ENCODE measurements at places on chromosomes 11 and 22. TPM values are rescaled to one million over a fixed set of nuclear protein-coding genes. Genes with fewer than 3 reads are reported as not detected.

- no peak overlapping the region for H3K4me3 ChIP-seq
- H3K27ac ChIP-seq = no peak overlapping the region
Measured at GRCh38 chr11:15624701-15625100, 510.0 kb downstream of the INSC start.

DNA sequence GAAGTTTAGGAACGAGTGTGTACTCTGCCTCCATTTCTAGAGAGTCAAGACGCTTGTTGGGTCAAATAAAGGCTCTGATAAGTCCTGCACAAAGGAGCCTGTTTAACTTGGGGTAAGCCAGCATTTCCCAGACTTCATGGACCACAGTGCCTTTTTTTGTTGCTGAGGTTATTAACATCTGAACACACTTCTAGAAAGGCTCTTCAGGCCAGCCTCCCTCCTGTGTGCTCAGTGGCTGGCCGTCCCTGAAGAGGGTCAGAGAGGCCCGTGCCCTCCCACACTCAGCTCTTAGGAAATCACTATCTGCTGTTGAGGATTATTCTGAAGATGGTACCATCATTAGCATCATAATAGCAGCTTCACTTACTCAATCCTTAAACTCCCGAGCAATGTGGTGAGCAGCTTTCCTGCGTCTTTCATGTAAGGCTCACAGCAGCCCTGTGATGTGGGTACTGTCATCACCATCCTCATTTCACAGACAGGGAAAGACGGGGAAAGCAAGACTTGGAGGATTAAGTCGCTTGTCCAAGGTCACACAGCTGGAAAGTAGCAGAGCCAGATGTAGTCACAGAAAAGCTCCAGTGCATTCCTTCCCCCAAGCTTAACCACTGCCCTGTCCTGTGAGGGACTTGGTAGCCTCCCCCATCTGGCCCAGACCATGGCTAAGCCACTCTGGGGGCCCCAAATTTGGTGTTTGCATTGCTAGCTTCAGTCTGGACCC lies 71.3 kb downstream of the TSPAN18 start:
- H3K4me3 ChIP-seq = no peak overlapping the region
- no peak overlapping the region for H3K27ac ChIP-seq
- H3K27me3 ChIP-seq = no peaks in the 10 kb centered on the region
- DNase-seq = no peak

GRCh38 chr22:41697126-41697775 lies 2.1 kb upstream of the MEI1 start:
- peaks cover 19% of the 10 kb centered on the region for H3K4me1 ChIP-seq
- H3K27ac ChIP-seq = peak overlapping the region; percentile 72
- H3K4me3 ChIP-seq = peak overlapping the region; percentile 46
- H3K27me3 ChIP-seq = no peaks in the 10 kb centered on the region

GRCh38 chr11:88604260-88604659 lies 266.7 kb upstream of the CTSC start:
- no peaks in the 10 kb centered on the region for H3K36me3 ChIP-seq
- H3K27ac ChIP-seq = no peak overlapping the region
- no peaks in the 10 kb centered on the region for H3K4me1 ChIP-seq
- no peak overlapping the region for H3K4me3 ChIP-seq
- H3K27me3 ChIP-seq = no peaks in the 10 kb centered on the region
- no peak for DNase-seq

The RFPL1 gene
- not detected for total RNA-seq

The ZNF215 gene
- 2.3 TPM for total RNA-seq

The CREB3L1 gene
- 40.5 TPM for total RNA-seq

The ISX gene
- not detected for total RNA-seq

The MYEOV gene
- total RNA-seq = 1.2 TPM

The CAPN5 gene
- total RNA-seq = 7.2 TPM

The OR10A2 gene
- total RNA-seq = not detected

The FXYD6 gene
- total RNA-seq = 61.2 TPM
